CD4-positive, CD25-positive, alpha-beta regulatory T cell (primary cell): ENCODE measurements at places on chromosomes 6 and 20.

DNA sequence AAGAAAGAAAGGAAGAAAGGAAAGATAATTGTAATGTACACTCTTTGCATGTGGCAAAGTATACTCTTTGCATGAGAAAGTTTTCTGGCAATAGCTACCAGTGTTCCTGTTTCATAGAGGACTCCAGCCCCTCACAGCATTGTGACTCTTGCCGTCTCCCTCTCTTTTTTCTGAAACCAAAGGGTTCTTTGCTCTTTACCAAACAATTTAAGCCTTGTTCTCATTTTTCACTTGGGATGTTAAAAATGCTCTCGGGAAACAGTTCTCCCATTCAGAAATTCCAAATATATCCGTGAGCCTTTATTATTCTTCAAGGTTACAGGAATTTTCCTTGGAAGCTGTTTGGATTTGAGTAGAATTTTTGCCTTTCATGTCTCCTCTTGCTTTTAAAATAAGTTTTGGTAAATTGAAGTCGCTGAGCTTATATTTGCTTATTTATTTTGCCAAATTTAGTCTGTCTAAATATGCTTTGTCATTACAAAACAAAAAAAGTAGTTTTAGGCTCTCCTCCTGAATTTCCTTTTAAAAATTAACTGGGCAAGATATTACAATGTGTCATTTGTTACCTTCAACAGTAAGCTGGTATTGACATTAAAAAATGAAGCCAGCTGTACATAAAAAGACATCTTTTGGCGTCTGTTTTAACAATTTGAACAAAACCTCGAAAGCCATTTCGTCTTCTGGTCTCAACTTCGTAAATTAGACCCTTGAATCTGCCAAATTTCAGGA is 103.8 kb upstream of the ARMC2 start:
- DNase-seq = no peak

DNA sequence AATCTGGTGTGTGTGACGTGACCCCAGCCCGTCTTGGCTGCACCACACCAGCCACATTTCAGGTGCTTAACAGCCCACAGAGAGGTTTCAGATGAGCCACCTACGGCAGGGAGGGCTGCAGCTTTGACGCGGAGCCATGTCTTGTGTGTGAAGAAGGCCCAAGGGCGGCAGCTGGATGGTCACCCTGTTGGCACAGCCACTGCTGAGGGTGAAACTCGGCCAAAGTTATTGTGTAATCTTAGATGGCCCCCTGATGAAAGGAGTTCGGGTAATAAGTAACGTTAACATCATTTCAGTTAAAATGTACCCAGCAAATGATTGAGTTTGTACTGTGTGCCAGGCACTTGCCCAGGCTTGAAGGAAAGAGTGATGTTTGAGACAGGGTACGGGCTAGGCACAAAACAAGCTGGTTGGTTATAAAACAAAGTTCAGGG is 97.2 kb downstream of the SSR1 start:
- no peak for DNase-seq

- DNase-seq = no peak
Measured at GRCh38 chr6:55869674-55870073, 5.7 kb downstream of the BMP5 start.

- DNase-seq = no peak
Measured at GRCh38 chr20:54184071-54184470, 10.3 kb upstream of the CYP24A1 start.

DNA sequence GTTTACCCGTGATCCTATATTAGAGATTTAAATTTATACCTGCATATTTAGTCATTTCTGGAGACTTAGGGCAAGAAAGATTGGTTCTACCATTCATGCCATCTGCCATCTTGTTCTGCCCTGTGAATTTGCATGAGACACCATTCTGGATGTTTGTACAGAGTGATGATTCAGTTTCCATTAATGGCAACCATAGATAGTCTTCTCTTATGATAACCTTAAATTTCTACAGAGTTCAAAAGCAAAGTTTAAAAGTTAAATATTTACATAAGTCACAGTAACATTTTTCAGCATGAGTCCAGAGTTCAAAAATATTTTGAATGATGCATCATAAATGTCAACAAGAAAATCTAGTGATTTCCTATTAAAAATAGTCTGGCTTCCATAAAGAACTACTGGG is 23.2 kb downstream of the PLCB1 start:
- no peak for DNase-seq
